Tibial nerve (tissue), 4 donors: ENCODE measurements at places on chromosomes 6 and 20.
A peak's percentile ranks its signal among the peaks of the same experiment; 100 is the strongest.

DNA sequence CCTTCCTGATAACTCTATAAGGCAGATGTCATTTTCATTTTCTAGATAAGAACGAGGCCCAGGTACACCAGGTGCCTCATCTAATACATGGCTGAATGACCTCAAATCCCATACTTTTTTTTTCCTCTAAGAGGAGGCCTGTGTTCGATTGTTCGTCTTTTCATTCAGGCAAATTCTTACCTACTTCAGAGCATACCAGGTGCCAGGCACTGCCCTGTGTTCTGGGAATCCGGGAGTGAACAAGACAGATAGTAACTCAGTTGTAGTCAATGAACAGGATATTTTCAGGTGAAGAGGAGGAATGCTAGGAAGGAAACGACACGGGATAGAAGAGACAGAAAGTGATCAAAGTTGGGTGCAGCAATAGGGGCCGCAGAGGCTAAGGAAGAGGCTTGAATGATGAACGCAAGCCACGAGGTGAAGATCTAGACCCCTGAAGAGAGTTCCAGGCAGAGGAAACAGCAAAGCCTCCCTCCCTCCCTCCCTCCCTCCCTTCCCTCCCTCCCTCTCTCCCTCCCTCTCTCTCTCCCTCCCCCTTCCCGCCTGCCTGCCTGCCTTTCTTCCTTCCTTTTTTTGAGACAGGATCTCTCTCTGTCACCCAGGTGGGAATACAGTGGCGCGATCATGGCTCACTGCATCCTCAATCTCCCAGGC lies 150.1 kb upstream of the ZNF217 start:
- no peaks in the 10 kb centered on the region for H3K36me3 ChIP-seq
- no peak for DNase-seq
- no peaks in the 10 kb centered on the region for H3K27me3 ChIP-seq
- peaks cover 7% of the 10 kb centered on the region for H3K4me1 ChIP-seq
- H3K27ac ChIP-seq = no peak overlapping the region

DNA sequence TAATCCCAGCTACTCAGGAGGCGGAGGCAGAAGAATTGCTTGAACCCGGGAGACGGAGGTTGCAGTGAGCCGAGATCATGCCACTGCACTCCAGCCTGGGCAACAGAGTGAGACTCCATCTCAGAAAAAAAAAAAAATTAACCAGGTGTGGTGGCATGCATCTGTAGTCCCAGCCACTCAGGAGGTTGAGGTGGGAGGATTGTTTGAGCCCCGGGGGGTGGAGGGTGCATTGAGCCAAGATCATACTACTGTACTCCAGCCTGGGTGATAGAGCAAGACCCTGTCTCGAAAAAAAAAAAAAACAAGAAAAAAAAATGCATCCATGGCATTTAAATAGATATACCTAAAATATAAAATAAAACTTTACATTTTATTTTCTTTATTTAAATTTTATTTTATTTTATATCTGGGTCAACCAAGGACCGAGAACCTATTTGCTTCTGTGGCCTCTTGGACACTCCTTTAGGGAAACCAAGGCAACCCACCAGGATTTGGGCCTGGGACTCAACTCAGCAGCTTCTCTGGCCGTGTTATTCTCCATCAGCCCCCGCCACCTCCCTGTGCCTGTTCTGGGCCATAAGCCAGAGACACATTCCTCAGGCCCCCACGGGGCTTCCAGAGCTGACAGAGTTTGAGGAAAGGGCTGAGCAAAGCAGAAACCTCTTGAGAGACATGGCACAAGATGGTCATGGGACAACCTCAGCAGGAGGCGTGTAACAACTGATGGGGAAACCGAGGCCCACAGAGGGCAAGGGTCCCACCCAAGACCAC lies 6.2 kb downstream of the SNTA1 start:
- no peak overlapping the region for H3K4me3 ChIP-seq
- H3K27ac ChIP-seq = peak overlapping the region; percentile 42
- no peaks in the 10 kb centered on the region for H3K4me1 ChIP-seq
- DNase-seq = peak; percentile 57
- no peaks in the 10 kb centered on the region for H3K36me3 ChIP-seq
- no peaks in the 10 kb centered on the region for H3K27me3 ChIP-seq

DNA sequence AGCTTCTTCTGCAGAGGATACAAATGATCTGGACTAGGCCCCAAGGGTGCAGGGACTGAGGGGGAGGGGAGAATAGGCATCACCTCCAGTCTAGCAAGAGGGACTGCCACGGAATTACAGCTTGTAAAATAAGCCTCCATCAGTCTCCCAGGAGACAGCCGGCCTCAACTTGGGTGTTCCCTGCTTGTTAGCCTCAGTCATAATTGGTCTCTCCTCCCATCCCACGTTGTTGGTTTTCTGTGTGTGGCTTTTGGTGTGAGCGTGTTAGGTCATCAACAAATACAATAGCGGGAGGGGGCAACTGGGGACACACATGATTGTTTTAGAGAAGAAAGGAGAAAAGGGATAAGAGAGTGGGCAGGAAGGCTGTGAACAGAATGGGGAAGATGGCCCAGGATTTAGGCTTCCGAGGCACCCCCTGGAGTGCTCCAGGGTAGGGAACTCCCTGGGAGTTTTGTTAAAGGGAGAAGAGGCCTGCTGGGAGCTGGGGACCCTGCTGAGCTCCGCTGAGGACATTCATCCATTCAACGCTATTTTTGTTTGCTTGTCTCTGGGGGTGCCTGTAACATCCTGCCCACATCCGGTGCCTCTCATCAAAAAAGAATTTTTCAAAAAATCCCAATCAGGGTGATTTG lies 9.2 kb downstream of the FOXA2 start:
- no peaks in the 10 kb centered on the region for H3K4me1 ChIP-seq
- H3K36me3 ChIP-seq = no peaks in the 10 kb centered on the region
- no peak for DNase-seq
- no peak overlapping the region for H3K27ac ChIP-seq
- no peak overlapping the region for H3K4me3 ChIP-seq
- peaks cover 97% of the 10 kb centered on the region for H3K27me3 ChIP-seq

DNA sequence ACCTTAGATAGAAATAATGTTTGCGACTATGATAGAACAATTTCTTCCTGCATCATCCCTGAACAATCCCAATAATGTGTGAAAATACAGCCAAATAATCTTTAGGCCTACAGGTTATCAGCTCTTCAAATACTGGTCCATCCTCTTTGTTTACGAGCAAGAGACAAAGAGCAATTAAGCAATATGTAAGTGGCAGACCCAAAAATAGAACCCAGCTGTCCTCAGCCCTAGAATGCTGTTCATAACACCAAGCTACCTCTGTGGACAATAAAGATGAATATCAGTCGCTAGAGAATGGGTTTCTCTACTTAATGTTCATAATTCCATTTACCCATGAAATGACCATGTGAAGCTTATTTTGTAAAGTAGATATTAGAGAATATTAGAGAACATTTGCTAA lies 28.4 kb upstream of the OSTM1 start:
- DNase-seq = no peak
- H3K27me3 ChIP-seq = no peaks in the 10 kb centered on the region
- no peak overlapping the region for H3K27ac ChIP-seq
- no peaks in the 10 kb centered on the region for H3K36me3 ChIP-seq
- H3K4me1 ChIP-seq = no peaks in the 10 kb centered on the region

DNA sequence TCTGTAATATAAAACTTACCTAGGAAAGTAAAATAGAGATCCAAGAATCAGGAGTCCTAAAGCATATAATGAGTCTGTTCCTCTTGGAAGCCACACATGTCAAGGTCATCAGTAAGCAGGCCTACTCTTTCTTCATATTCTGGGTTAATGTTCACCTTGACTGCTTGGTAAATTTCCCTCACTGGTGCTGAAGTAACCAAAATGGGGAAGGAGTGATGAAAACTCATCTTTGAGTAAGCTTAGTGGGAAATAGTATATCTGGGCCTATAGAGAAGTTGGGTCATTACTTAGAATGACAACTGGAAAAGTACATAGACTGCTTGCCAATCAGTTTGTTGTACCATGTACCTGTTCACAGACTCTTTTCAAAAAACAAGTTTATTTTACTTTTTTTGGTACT lies 6.6 kb downstream of the TSPYL4 start:
- no peak for DNase-seq

- H3K4me1 ChIP-seq = no peaks in the 10 kb centered on the region
- no peaks in the 10 kb centered on the region for H3K36me3 ChIP-seq
- no peak overlapping the region for H3K4me3 ChIP-seq
- H3K27me3 ChIP-seq = no peaks in the 10 kb centered on the region
- peak; percentile 38 for DNase-seq
These were observed 265.0 kb downstream of the TENT5A start for GRCh38 chr6:81487489-81487888.
